ENCODE measurements at places on chromosomes 5 and 9. TPM values are rescaled to one million over a fixed set of nuclear protein-coding genes. Genes with fewer than 3 reads are reported as not detected.
A peak's percentile ranks its signal among the peaks of the same experiment; 100 is the strongest.

GRCh38 chr9:134787601-134788531 is 92.7 kb upstream of the FCN2 start:
- H3K4me3 ChIP-seq: no peak overlapping the region
- H3K4me1 ChIP-seq: no peaks in the 10 kb centered on the region
- no peaks in the 10 kb centered on the region for H3K27me3 ChIP-seq
- peaks cover 5% of the 10 kb centered on the region for H3K36me3 ChIP-seq

- no peaks in the 10 kb centered on the region for H3K36me3 ChIP-seq
- no peaks in the 10 kb centered on the region for H3K4me1 ChIP-seq
- no peak overlapping the region for H3K4me3 ChIP-seq
- no peaks in the 10 kb centered on the region for H3K27me3 ChIP-seq
- H3K27ac ChIP-seq: no peak overlapping the region
- no peak for DNase-seq
These were observed 2.4 kb downstream of the MACIR start for GRCh38 chr5:103260951-103261350.

GRCh38 chr5:123976379-123977033 is 464.5 kb downstream of the CSNK1G3 start:
- H3K27ac ChIP-seq: no peak overlapping the region
- H3K36me3 ChIP-seq: no peaks in the 10 kb centered on the region
- H3K4me1 ChIP-seq: no peaks in the 10 kb centered on the region
- no peak for DNase-seq

PTGS1 gene
- 20.3 TPM for total RNA-seq

DMRT3 gene
- 1.2 TPM for total RNA-seq

GRCh38 chr5:41925555-41925951 is 472 bp downstream of the FBXO4 start:
- no peaks in the 10 kb centered on the region for H3K27me3 ChIP-seq
- no peaks in the 10 kb centered on the region for H3K36me3 ChIP-seq
- H3K4me3 ChIP-seq: peak overlapping the region; percentile 86
- peak; percentile 81 for DNase-seq

- no peak overlapping the region for H3K27ac ChIP-seq
- H3K27me3 ChIP-seq: no peaks in the 10 kb centered on the region
- H3K36me3 ChIP-seq: no peaks in the 10 kb centered on the region
- H3K4me1 ChIP-seq: no peaks in the 10 kb centered on the region
These were observed 19.0 kb downstream of the ENC1 start for GRCh38 chr5:74621492-74621891.

GRCh38 chr5:77637998-77638762 is at the start of gene OTP:
Gene OTP (minus strand): TSS chr5:77638713. CDS start chr5:77638549, 164 bp downstream.
- no peak for DNase-seq
- no peak within 1 kb of the TSS for H3K4me3 ChIP-seq
- no peaks in the 10 kb centered on the region for H3K36me3 ChIP-seq
- no peaks in the 10 kb centered on the region for H3K4me1 ChIP-seq
- no peak within 1 kb of the TSS for H3K27ac ChIP-seq
- H3K27me3 ChIP-seq: no peaks in the 10 kb centered on the region

GRCh38 chr9:127970401-127971313 is 10.1 kb downstream of the EEIG1 start:
- H3K36me3 ChIP-seq: no peaks in the 10 kb centered on the region
- H3K27ac ChIP-seq: no peak overlapping the region
- DNase-seq: peak; percentile 44
- H3K4me3 ChIP-seq: no peak overlapping the region

ARHGEF28 gene
- 27.8 TPM for total RNA-seq

GRCh38 chr9:80922544-80922943 is 766.8 kb downstream of the TLE1 start:
- no peaks in the 10 kb centered on the region for H3K4me1 ChIP-seq
- H3K4me3 ChIP-seq: no peak overlapping the region
- no peak overlapping the region for H3K27ac ChIP-seq
- DNase-seq: no peak
- H3K27me3 ChIP-seq: no peaks in the 10 kb centered on the region

PAIP2 gene
- 82.1 TPM for total RNA-seq

DNA sequence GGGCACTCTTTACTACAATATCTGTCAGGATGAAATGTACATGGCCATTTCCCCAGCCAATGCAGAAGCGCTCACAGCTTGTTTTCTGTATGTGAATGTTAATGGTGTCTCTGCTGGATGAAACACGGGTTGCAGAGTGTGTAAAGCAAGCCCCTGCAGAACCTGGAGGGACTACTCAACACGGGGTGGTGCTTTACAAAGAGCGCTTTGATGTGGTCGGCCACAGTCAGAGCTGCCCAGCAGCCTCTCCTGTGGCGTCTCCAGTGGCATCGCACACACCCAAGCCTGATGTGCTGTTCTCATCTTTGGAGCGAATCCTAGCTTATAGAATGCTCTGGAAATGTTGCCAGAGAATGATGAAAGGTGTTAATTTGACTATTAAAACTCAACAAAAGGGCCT is 162.7 kb upstream of the NFIL3 start:
- no peaks in the 10 kb centered on the region for H3K36me3 ChIP-seq
- no peaks in the 10 kb centered on the region for H3K27me3 ChIP-seq

SHISAL2B gene
- not detected for total RNA-seq

GRCh38 chr5:64502196-64502595 is 3.6 kb upstream of the RGS7BP start:
- no peaks in the 10 kb centered on the region for H3K27me3 ChIP-seq
- H3K27ac ChIP-seq: no peak overlapping the region
- no peak overlapping the region for H3K4me3 ChIP-seq
- H3K4me1 ChIP-seq: no peaks in the 10 kb centered on the region

DNA sequence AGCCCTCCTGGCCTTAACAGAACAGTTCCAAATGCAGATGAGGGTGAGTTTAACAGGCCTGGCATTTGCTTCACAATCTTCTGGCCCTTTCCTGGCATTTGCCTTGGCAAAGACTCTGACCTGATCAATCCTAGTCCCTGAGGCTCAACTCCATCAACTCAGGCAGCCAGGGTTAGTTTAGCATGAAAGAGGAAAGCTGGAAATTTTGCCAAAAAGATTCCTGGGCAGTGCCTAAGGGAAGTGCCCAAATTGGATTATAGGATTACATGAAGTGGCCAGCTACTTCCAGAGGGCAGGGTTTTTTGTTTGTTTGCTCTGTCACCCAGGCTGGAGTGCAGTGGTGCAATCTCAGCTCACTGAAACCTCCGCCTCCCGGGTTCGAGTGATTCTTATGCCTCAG is 36.8 kb downstream of the PCDHAC2 start:
- no peaks in the 10 kb centered on the region for H3K4me1 ChIP-seq
- H3K4me3 ChIP-seq: no peak overlapping the region
- no peak overlapping the region for H3K27ac ChIP-seq
- no peaks in the 10 kb centered on the region for H3K27me3 ChIP-seq
- no peak for DNase-seq

- no peak for DNase-seq
- H3K4me1 ChIP-seq: no peaks in the 10 kb centered on the region
- H3K4me3 ChIP-seq: no peak overlapping the region
- no peaks in the 10 kb centered on the region for H3K27me3 ChIP-seq
- peak overlapping the region; percentile 59 for H3K27ac ChIP-seq
These were observed 924.9 kb upstream of the DMAC1 start for GRCh38 chr9:8724284-8725018.

GRCh38 chr5:158816011-158816696 is 283.6 kb downstream of the EBF1 start:
- peaks cover 3% of the 10 kb centered on the region for H3K4me1 ChIP-seq
- no peak overlapping the region for H3K27ac ChIP-seq
- H3K36me3 ChIP-seq: no peaks in the 10 kb centered on the region
- no peaks in the 10 kb centered on the region for H3K27me3 ChIP-seq
- no peak for DNase-seq

DNA sequence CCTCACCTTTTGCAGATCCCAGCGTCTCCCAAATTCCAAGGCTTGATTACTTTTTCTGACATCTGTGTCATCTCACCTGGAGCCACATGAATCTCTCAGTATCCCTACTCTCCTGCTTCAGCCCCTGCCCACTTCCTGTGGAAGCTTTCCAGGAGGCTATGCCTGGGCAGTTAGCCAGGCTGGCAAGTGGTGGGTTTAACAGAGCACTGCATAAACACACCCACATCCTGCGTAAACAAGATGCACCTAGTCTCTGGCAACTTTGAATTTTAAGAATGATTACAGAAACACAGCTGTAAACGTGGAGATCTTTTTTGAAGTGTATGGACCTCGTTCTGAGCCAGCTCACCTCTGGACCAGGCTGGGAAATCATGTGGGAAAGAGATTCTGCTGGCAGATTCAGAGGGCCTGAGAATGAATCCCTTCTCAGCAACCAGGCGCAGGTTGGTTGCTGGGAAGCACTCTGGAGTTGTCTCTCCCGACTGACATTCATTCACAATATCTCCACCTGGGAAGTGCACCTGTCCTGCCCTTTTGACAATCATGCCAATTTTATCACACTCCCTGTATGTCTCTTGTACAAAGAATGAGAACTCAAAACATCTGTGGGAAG is 55.7 kb upstream of the FANCC start:
- no peak overlapping the region for H3K27ac ChIP-seq
- no peak overlapping the region for H3K4me3 ChIP-seq
- H3K36me3 ChIP-seq: no peaks in the 10 kb centered on the region
- DNase-seq: no peak
- no peaks in the 10 kb centered on the region for H3K27me3 ChIP-seq

GRCh38 chr9:101027236-101027635 is 1.3 kb upstream of the PLPPR1 start:
- H3K4me1 ChIP-seq: no peaks in the 10 kb centered on the region
- H3K36me3 ChIP-seq: no peaks in the 10 kb centered on the region
- no peak overlapping the region for H3K27ac ChIP-seq
- no peak for DNase-seq
- no peaks in the 10 kb centered on the region for H3K27me3 ChIP-seq

DNA sequence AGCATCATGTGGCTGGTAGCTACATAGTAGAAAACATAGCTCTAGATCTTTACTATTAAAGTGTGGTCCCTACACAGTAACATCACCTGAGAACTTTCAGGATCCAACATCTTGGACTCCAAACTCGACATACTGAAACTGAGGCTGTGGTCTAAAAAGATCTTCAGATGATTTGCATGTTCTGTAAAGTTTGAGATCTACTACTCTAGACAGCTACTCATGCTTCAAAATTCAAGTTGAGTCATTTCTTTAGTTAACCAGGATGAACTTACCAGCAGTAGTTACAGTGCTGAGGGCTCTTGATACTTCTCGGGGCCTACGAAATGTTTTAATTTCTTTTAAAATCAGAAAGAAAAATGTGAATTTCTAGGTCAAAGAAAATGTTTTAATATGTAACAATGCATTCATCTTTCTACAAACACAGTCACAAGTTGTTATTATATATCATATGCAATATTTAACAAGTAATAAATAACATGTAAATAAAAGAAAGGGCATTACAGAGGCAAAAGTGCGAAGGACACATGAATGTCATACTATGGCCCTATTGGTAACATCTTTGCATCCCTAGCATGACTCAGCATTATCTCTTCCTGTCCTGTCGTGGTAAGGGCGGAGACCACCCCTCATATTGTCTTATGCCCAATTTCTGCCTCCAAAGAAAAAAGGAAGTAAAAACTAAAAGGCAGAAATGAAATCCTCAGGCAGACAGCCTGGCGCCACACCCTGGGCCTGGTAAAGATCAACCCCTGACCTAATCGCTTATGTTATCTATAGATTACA is 563.9 kb upstream of the TLE4 start:
- no peak for DNase-seq
- no peaks in the 10 kb centered on the region for H3K4me1 ChIP-seq
- H3K27ac ChIP-seq: no peak overlapping the region
- H3K27me3 ChIP-seq: no peaks in the 10 kb centered on the region

DNA sequence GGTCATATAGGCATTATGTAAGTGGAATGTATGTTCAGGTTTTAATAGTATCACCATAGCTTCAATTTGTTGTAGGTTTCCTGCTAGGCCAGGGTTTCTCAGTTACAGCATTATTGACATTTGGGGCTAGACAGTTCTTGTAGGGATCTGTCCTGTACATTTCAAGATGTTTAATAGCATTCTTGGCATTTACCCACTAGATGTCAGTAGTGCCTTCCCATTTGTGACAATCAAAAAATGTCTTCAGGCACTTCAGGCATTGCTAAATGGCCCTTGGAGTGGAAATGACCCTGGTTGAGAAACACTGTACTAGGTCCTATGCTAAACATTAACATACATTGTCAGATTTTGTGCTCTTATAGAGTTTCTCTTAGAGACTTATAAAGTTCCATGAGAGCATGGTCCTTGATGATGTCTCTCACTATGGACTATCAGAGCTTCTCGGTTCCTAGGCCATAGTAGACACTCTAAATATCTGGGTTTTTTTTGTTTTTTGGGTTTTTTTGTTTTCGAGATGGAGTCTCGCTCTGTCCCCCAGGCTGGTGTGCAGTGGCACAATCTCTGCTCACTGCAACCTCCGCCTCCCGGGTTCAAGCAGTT is 1.4 kb downstream of the KIF20A start:
- H3K27me3 ChIP-seq: no peaks in the 10 kb centered on the region
- no peaks in the 10 kb centered on the region for H3K4me1 ChIP-seq
- peaks cover 2% of the 10 kb centered on the region for H3K36me3 ChIP-seq
- no peak overlapping the region for H3K27ac ChIP-seq
- no peak for DNase-seq

DNA sequence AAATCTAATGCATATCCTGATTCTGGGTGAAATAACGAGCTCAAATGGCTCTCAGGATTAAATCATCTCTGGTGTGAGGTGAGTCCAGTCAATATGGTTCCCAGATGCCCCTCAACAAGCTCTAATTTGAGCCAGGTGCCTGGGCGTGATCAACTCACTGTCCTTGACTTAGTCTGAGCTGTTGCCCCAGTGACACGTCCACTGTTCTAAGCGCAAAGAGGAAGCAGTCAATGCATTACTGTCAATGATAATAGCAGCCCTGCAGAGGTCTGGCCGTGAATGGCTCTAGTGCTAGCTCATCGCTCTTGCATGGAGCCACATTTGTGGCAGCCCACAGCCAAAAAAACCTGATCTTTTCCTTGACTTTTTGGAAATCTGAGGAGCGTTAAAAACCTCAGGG is 128.6 kb upstream of the EFNA5 start:
- no peak for DNase-seq
- no peaks in the 10 kb centered on the region for H3K27me3 ChIP-seq
- H3K36me3 ChIP-seq: no peaks in the 10 kb centered on the region
- no peaks in the 10 kb centered on the region for H3K4me1 ChIP-seq
- no peak overlapping the region for H3K27ac ChIP-seq

GABRA6 gene
- total RNA-seq: not detected

C5orf52 gene
- total RNA-seq: not detected

GLRA1 gene
- total RNA-seq: not detected

SNCAIP gene
- 14.7 TPM for total RNA-seq

SPINK7 gene
- total RNA-seq: not detected

DNA sequence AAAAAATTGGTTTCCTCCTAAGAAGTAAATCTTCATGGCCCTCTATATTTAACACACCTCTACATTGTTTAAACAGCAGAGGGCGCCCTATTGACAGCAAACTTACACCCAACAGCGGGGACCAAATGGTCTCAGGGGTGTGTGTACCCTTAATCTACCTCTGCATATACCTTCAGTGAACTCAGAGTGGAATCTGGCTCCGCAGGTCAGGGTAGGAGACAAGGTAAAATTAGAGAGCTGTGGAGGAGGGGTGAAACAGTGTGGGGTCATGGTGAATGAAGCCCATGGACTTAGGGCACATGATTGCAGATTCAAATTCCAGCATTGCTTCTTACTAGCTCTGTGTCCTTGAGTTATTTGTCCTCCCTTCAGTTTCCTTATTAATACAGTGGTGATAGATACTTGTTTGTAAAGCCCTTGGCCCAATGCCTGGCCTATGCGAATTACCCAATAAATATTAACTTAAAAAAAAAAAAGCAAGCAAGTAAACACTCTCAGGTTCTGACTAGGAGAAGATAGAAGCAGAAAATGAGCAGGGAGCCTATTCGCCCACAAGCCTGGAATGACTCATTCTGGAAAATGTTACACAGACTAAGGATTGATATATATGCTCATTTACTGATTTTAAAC is 122.9 kb downstream of the CAVIN4 start:
- H3K27me3 ChIP-seq: no peaks in the 10 kb centered on the region
- no peak overlapping the region for H3K4me3 ChIP-seq
- no peak for DNase-seq
- H3K36me3 ChIP-seq: no peaks in the 10 kb centered on the region

KCNIP1 gene
- not detected for total RNA-seq
